ENCODE measurements at places on chromosomes 5 and 9.

GRCh38 chr9:100590481-100590880, 12.6 kb downstream of the CAVIN4 start:
- no peak for DNase-seq

DNA sequence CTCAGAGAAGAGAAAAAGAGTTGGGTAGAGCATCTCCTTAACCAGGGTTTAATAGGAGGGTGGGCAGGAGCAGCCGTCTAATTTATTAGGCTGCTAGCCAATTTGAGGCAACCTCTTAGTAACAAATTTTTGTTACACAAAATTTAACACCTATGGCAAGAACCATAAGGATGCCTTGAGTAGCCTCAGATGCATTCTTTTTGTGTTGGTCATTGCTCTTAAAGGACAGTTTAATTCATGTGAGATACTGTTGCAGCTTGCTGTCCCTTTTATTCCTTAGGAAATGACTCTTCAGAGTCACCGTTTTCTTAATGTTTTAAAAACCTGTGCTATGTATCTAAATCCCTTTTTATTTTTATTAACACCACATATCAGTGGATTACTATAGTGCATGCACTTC, 255.1 kb downstream of the MAST4 start:
- no peak for DNase-seq

- DNase-seq = no peak
These were observed 480.8 kb downstream of the CDH12 start for GRCh38 chr5:22372376-22372775.

GRCh38 chr5:25763781-25764180, 1119.0 kb upstream of the CDH10 start:
- no peak for DNase-seq

- DNase-seq = no peak
These were observed 69.8 kb downstream of the MRPL36 start for GRCh38 chr5:1729641-1730486.

- DNase-seq = no peak
These were observed 204.4 kb downstream of the SH3GL2 start for GRCh38 chr9:17783227-17783626.

- peak; percentile 85 for DNase-seq
These were observed 433.8 kb upstream of the CDH9 start for GRCh38 chr5:27472000-27472763.

- DNase-seq = no peak
These were observed 31.0 kb upstream of the NFIB start for GRCh38 chr9:14344941-14345353.

- DNase-seq = peak; percentile 33
These were observed 28.5 kb upstream of the PHF24 start for GRCh38 chr9:34929506-34930102.

DNA sequence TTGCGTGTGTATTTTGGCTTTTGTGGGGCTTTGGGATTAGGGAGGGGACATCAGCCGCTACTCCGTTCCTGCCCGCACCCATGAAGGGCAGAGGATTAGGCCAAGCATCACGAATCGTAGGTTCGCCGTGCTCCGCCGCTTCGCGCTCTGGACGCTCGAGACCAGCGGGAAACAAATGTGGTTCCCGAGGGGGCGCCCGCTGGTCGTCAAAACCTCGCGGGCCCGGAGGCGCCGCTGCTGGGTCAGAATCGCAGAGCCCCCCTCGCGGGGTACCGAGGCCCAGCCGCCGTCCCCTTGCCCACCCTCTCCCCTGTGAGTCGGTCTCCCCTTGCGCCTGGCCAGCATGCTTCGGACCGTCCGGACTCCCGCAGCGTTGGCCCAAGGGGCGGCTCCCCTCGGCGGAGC, 2.3 kb upstream of the PAX5 start:
- DNase-seq = peak; percentile 44

All from SW480 (cell line).